ENCODE measurements at places on chromosomes 16 and 17.
A peak's percentile ranks its signal among the peaks of the same experiment; 100 is the strongest.

DNA sequence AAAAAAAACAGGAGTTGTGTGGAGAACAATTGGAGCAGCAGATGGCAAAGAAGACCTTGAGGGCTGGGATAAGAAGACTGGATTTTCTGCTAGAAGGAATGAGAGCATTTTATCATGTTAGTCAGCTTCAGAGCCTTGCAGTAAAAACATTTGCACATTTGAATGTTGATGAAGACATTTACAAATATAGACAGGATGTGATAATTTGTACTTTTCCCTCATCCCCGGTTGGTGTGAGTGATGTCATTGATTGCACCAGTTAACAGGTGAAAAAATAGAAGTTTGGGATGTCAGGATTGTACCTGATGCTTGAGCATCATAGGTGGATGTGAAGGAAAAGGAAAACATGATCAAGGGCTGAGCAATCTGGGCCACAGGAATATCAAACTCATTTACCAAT is 22.6 kb upstream of the MAPK3 start:
- no peak for DNase-seq
- H3K36me3 ChIP-seq: no peaks in the 10 kb centered on the region
- peaks cover 17% of the 10 kb centered on the region for H3K4me1 ChIP-seq
- no peak overlapping the region for H3K27ac ChIP-seq
- no peaks in the 10 kb centered on the region for H3K27me3 ChIP-seq
- no peak overlapping the region for H3K4me3 ChIP-seq

- H3K27ac ChIP-seq: no peak overlapping the region
- no peak for DNase-seq
Observed at GRCh38 chr16:54977211-54977610, 46.5 kb downstream of the IRX5 start.

DNA sequence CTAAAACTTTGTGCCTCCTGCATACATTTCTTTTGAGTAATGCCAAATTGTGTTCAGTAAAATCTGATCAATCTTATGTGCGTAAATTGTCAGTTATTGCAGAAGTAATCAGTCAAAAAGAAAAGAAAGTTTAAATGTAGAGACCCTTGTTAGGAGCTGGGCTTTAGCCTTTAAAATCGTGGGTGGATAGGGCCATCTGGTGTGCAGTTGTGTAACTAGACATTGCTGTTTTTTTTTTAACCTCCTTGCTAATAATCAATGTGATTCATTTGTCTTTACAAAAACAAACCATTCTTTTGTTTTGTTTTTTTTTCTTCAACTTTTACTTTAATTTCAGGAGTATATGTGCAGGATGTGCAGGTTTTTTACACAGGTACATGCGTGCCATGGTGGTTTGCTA is 5.3 kb upstream of the WWOX start:
- no peaks in the 10 kb centered on the region for H3K27me3 ChIP-seq
- H3K27ac ChIP-seq: no peak overlapping the region
- no peak overlapping the region for H3K4me3 ChIP-seq
- no peak for DNase-seq

GRCh38 chr16:86970279-86970678 is 346.9 kb downstream of the C16orf95 start:
- H3K4me3 ChIP-seq: no peak overlapping the region
- no peak for DNase-seq
- H3K27me3 ChIP-seq: no peaks in the 10 kb centered on the region

DNA sequence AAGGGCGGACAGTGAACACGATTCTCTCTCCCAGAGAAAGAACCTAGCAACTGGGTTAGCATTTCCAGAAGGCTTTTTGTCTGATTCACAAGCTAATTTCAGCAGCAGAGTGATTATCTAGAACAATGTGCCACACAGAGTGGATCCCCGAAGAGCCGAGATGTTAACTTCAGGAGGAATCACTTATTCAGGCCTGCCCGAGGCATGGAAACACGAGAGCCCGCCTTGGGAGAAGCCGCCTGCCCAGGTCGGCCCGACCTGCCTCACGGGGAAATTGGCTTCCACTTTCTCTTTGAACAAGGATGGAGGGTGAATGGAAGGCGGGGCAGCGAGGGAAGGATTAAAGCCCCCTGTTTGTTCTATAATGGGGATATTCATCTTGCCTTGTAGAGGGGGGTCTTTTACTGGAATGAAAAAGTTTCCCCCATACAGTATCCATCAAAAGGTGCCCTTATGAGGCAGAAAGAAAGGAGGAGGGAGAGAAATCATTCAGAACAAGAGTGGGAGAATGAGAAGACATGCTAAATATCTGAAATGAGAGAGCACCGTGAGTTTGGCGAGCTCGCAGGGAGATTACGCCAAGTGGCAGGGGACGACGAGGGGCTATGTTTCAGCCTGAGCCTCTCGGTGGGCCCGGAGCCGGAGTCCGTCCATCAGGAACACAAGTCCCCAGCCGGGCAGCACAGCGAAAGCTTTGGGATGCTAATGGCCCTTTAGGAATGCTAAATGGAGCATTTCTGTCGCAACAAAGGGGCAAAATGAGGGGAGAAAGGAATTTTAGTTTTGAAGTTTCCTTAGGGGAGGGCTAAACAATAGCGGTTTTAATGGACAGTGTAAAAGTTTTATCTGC is 33.0 kb downstream of the NTN1 start:
- no peaks in the 10 kb centered on the region for H3K4me1 ChIP-seq
- no peak overlapping the region for H3K4me3 ChIP-seq
- H3K36me3 ChIP-seq: no peaks in the 10 kb centered on the region
- H3K27me3 ChIP-seq: no peaks in the 10 kb centered on the region
- no peak overlapping the region for H3K27ac ChIP-seq

GRCh38 chr17:78644224-78644623 is 67.0 kb upstream of the DNAH17 start:
- H3K27me3 ChIP-seq: no peaks in the 10 kb centered on the region
- DNase-seq: no peak
- peaks cover 3% of the 10 kb centered on the region for H3K4me1 ChIP-seq
- no peak overlapping the region for H3K4me3 ChIP-seq
- no peak overlapping the region for H3K27ac ChIP-seq

- no peak for DNase-seq
- no peaks in the 10 kb centered on the region for H3K27me3 ChIP-seq
- H3K4me3 ChIP-seq: no peak overlapping the region
- no peaks in the 10 kb centered on the region for H3K4me1 ChIP-seq
- H3K36me3 ChIP-seq: no peaks in the 10 kb centered on the region
Observed at GRCh38 chr16:78479723-78480122, 380.3 kb downstream of the WWOX start.

- DNase-seq: no peak
- no peak overlapping the region for H3K27ac ChIP-seq
- H3K4me3 ChIP-seq: no peak overlapping the region
Observed at GRCh38 chr16:59701963-59702930, 968.1 kb upstream of the GOT2 start.

GRCh38 chr16:2937170-2937569 is 25.4 kb downstream of the FLYWCH1 start:
- DNase-seq: no peak
- no peak overlapping the region for H3K27ac ChIP-seq
- no peaks in the 10 kb centered on the region for H3K27me3 ChIP-seq
- peaks cover 6% of the 10 kb centered on the region for H3K36me3 ChIP-seq
- no peak overlapping the region for H3K4me3 ChIP-seq
- no peaks in the 10 kb centered on the region for H3K4me1 ChIP-seq

- no peaks in the 10 kb centered on the region for H3K4me1 ChIP-seq
- H3K27ac ChIP-seq: no peak overlapping the region
- H3K36me3 ChIP-seq: no peaks in the 10 kb centered on the region
- H3K4me3 ChIP-seq: no peak overlapping the region
- peaks cover 32% of the 10 kb centered on the region for H3K27me3 ChIP-seq
Observed at GRCh38 chr17:33927732-33928133, 327.4 kb upstream of the CCL2 start.

DNA sequence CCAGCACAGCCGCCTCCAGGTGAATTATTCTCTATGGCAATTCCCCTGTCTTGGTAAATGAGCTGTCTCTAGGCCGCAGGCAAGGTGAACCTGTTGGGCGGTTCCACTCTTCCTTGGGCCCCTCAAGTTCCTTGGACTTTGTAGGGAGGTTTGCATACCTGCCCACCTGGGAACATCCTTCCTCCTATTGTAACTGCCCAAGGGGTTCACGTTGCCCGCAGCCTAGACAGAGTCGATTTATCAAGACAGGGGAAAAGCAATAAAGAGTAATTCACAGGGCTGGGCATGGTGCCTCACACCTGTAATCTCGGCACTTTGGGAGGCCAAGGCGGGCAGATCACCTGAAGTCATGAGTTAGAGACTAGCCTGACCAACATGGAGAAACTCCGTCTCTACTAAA is 122.5 kb downstream of the KCNJ18 start:
- no peak overlapping the region for H3K4me3 ChIP-seq
- peaks cover 7% of the 10 kb centered on the region for H3K27me3 ChIP-seq
- no peak for DNase-seq
- H3K27ac ChIP-seq: no peak overlapping the region

GRCh38 chr17:57810721-57811637 is 38.9 kb downstream of the MRPS23 start:
- DNase-seq: peak; percentile 70
- H3K36me3 ChIP-seq: no peaks in the 10 kb centered on the region
- peak overlapping the region; percentile 59 for H3K27ac ChIP-seq
- peak overlapping the region; percentile 30 for H3K4me3 ChIP-seq
- H3K4me1 ChIP-seq: peaks cover 25% of the 10 kb centered on the region

DNA sequence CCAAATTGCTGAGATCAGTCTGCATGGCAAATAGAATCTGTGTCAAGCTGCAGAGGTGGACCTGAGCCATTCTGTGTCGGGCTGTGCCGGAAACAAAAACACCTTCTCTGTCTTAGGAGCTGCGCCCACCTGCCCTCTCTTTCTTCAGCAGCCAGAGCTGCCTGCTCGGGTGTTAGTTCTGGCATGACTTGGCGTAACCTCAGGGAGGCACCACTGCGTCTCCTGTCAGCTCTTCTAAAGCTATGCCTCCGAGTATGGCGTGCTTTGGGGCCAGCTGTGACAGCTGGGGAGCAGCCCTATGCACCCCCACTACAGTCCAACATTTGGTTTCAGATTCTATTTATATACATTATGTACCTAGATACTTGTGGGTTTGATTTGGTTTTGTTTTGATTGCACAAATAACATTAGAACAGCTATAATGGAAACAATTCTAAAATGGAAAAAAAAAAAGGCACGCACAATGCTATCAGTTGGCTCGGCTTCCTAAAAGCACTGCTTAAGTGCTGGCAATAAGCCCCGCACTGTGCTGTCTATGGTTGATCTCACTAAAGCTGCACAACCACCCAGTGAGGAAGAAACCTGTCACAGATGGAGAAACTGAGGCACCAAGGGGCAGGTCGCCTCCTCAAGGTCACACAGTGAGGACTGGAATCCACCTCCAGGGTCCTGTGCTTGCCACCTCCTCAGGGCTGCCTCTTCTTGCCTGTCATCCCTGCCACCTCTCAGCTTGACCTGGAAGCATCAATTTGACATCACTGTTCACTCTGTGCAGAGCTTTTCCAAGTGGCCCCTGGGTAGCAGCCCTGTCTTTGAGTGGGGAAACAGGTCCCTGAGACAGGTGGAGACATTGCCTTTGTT is 18.7 kb upstream of the ADGRG1 start:
- peaks cover 3% of the 10 kb centered on the region for H3K27me3 ChIP-seq
- no peak overlapping the region for H3K4me3 ChIP-seq
- H3K27ac ChIP-seq: no peak overlapping the region
- no peaks in the 10 kb centered on the region for H3K4me1 ChIP-seq
- peak; percentile 48 for DNase-seq

- H3K4me3 ChIP-seq: no peak overlapping the region
- no peaks in the 10 kb centered on the region for H3K36me3 ChIP-seq
- no peak for DNase-seq
- no peaks in the 10 kb centered on the region for H3K4me1 ChIP-seq
- no peaks in the 10 kb centered on the region for H3K27me3 ChIP-seq
- no peak overlapping the region for H3K27ac ChIP-seq
Observed at GRCh38 chr16:26276289-26276688, 584.5 kb downstream of the HS3ST4 start.

DNA sequence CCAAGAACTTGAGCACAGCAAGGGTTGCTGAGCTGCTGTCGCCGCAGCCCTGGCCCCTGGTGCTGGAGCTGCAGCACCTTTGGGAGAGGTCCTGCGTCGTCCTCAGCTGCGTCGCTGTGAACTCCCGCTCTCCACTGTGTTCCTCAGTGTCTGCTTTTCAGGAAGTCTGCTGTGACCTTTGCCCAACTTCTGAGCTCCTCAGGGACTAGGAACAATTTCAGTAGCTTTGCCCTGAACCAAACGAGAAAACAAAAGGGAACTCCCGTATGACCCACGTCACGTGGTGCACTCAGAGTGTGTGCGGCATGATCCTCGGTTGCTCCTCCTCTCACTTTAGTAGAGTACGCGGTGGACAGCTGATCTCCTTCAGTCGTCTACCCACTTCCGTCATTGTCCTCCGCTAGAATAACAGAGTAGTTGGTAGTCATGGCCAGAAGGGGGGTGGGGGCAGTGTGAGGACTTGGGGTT is 44.2 kb downstream of the WDR45B start:
- peaks cover 48% of the 10 kb centered on the region for H3K4me1 ChIP-seq
- H3K27ac ChIP-seq: peak overlapping the region; percentile 63
- H3K27me3 ChIP-seq: no peaks in the 10 kb centered on the region

GRCh38 chr17:35748341-35748841 is 4.6 kb downstream of the GAS2L2 start:
- no peak overlapping the region for H3K4me3 ChIP-seq
- no peaks in the 10 kb centered on the region for H3K36me3 ChIP-seq
- H3K27me3 ChIP-seq: peaks cover 57% of the 10 kb centered on the region
- no peak for DNase-seq
- H3K27ac ChIP-seq: no peak overlapping the region

- no peaks in the 10 kb centered on the region for H3K27me3 ChIP-seq
- no peak for DNase-seq
- H3K36me3 ChIP-seq: no peaks in the 10 kb centered on the region
- no peak overlapping the region for H3K27ac ChIP-seq
Observed at GRCh38 chr17:52524096-52524637, 365.7 kb upstream of the CA10 start.

DNA sequence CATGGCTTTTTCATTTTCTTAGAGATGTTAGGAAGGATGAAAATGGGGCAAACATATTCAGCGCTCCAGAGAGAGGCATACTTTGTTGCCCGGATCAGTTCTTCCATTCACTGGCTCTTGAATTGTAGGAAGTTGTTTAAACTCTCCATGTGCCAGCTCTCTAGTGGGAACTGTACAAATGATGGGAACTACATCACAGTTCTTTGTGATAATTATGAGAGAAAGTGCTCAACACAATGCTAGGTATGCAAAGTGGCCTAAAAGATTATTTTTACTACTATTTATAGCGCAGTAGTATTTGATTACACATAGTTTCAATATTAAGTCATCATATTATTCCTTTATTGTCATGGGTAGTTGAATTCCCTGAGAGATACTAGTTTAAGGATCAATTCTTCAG is 268.5 kb downstream of the RBFOX1 start:
- H3K27ac ChIP-seq: peak overlapping the region; percentile 28
- H3K4me3 ChIP-seq: no peak overlapping the region
- DNase-seq: no peak
- H3K27me3 ChIP-seq: no peaks in the 10 kb centered on the region
- no peaks in the 10 kb centered on the region for H3K36me3 ChIP-seq
- peaks cover 17% of the 10 kb centered on the region for H3K4me1 ChIP-seq

- no peak overlapping the region for H3K4me3 ChIP-seq
- no peak for DNase-seq
- H3K36me3 ChIP-seq: no peaks in the 10 kb centered on the region
Observed at GRCh38 chr16:81457326-81458133, 12.9 kb downstream of the CMIP start.

All from heart right ventricle (tissue), 16 donors.